ENCODE measurements at places on chromosomes 12 and 14. TPM values are rescaled to one million over a fixed set of nuclear protein-coding genes. Genes with fewer than 3 reads are reported as not detected.

FAM222A gene
- total RNA-seq: 0.46 TPM

SHMT2 gene
- 181 TPM for total RNA-seq

MANSC1 gene
- 10.6 TPM for total RNA-seq

IPO8 gene
- 16.9 TPM for total RNA-seq

NRXN3 gene
- 0.63 TPM for total RNA-seq

DAO gene
- not detected for total RNA-seq

RPL10L gene
- total RNA-seq: not detected

APOF gene
- not detected for total RNA-seq

KCNJ8 gene
- 0.14 TPM for total RNA-seq

WDHD1 gene
- total RNA-seq: 12.5 TPM

OTOGL gene
- not detected for total RNA-seq

GPR162 gene
- total RNA-seq: 0.21 TPM

ACVR1B gene
- 7.2 TPM for total RNA-seq

SELPLG gene
- 0.28 TPM for total RNA-seq

CLMN gene
- total RNA-seq: 4.1 TPM

MORN3 gene
- not detected for total RNA-seq

NAV3 gene
- 0.74 TPM for total RNA-seq

JAG2 gene
- 89.4 TPM for total RNA-seq

SLCO1B1 gene
- total RNA-seq: not detected

SIX1 gene
- total RNA-seq: 11.3 TPM

GPR84 gene
- total RNA-seq: not detected

KLHL33 gene
- not detected for total RNA-seq

KLRF1 gene
- not detected for total RNA-seq

WASHC4 gene
- total RNA-seq: 41.7 TPM

GSC gene
- not detected for total RNA-seq

HOXC11 gene
- total RNA-seq: not detected

SPTLC2 gene
- 20.6 TPM for total RNA-seq

ALX1 gene
- not detected for total RNA-seq

LRTM2 gene
- total RNA-seq: not detected

TESPA1 gene
- not detected for total RNA-seq

LRFN5 gene
- under 0.01 TPM for total RNA-seq

DYRK2 gene
- total RNA-seq: 10.5 TPM

CDH24 gene
- total RNA-seq: 9.8 TPM

Data from airway epithelial cell (primary cell).